ENCODE measurements at places on chromosomes 1 and 21. TPM values are rescaled to one million over a fixed set of nuclear protein-coding genes. Genes with fewer than 3 reads are reported as not detected.

Gene EDN2
- total RNA-seq, result 4.7 TPM

Gene LCE3D
- 7.7 TPM for total RNA-seq

Gene RGS16
- 1.3 TPM for total RNA-seq

Gene PADI4
- total RNA-seq, result not detected

Gene DFFA
- total RNA-seq, result 31.6 TPM

Gene RPS6KC1
- total RNA-seq, result 8.5 TPM

Gene TNNI3K
- total RNA-seq, result not detected

Gene PGBD5
- 6.4 TPM for total RNA-seq

Gene FAM20B
- 18.2 TPM for total RNA-seq

Gene OR6P1
- total RNA-seq, result not detected

Gene PTPN22
- 1.9 TPM for total RNA-seq

Gene BMP8A
- total RNA-seq, result not detected

Gene FMO1
- 1.8 TPM for total RNA-seq

Gene SIPA1L2
- 36.9 TPM for total RNA-seq

Gene MXRA8
- total RNA-seq, result 2.0 TPM

Gene C1orf21
- total RNA-seq, result 44.1 TPM

Gene KCNH1
- total RNA-seq, result 1.2 TPM

Gene PLD5
- not detected for total RNA-seq

Gene RPRD2
- total RNA-seq, result 17.9 TPM

Gene KCNJ9
- total RNA-seq, result not detected

Gene HAO2
- not detected for total RNA-seq

Gene GNG12
- total RNA-seq, result 73.2 TPM

Gene PLEKHG5
- 24.4 TPM for total RNA-seq

Gene PTPRU
- total RNA-seq, result 6.2 TPM

Gene ACTN2
- total RNA-seq, result 0.24 TPM

Gene ZP4
- total RNA-seq, result not detected

Gene UBE2U
- total RNA-seq, result not detected

Gene CHRNB2
- 0.20 TPM for total RNA-seq

Gene NBPF6
- not detected for total RNA-seq

Gene MPL
- total RNA-seq, result 0.48 TPM

Gene PTGS2
- total RNA-seq, result 0.80 TPM

Gene GPR52
- total RNA-seq, result 0.56 TPM

Gene PRELP
- total RNA-seq, result 1.5 TPM

All from esophagus mucosa (tissue), 1 donor.